ENCODE measurements at places on chromosomes 7 and 10.

- DNase-seq = no peak
Measured at GRCh38 chr10:102431452-102432124, 786 bp downstream of the CUEDC2 start.

DNA sequence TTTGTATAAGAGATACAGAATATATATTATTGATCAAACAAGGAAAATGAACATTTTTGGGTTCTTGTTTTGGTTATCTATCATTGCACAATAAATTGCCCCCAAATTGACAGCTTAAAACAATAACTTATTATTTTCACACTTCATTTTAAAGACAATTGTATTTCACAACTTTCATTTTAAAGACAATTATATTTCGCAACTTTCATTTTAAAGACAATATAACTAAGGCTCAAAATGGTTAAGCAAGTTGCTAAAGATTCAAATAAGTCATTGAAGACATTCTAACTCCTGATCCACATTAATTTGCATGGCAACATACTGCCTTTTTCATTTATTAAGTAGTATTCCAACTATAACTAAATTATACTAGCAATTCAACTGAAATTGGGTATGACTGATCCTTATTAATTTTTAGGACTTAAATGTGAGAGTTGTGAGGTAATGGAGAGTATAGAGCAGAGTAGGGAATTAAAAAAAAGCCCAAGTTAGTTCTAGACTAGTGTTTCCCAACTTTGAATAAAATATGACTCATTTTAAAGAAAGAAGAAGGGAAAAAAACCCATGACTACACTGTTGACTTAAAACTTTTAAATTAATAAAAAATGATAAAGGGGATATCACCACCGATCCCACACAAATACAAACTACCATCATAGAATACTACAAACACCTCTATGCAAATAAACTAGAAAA is 9.9 kb upstream of the STEAP2 start:
- DNase-seq = no peak

- DNase-seq = no peak
Measured at GRCh38 chr10:89504691-89505090, 30.7 kb downstream of the SLC16A12 start.

DNA sequence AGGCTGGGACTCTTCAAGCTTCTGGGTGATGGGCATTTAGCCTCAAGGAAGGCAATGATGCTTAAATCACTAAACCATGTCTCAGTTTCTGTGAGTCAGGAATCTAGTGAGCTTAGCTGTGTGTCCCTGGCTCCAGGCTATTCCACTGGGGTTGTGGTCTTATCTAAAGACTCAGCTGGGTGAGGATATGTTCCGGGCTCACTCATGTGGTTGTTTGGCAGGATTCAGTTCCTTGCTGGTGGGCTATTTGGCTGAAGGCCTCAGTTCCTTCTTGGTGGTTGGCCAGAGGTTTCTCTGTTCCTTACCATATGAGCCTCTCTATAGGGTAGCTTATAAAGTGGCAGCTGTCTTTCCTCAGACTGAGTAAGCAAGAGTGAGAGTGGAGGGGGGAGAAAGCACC is 12.0 kb downstream of the EVX1 start:
- no peak for DNase-seq

DNA sequence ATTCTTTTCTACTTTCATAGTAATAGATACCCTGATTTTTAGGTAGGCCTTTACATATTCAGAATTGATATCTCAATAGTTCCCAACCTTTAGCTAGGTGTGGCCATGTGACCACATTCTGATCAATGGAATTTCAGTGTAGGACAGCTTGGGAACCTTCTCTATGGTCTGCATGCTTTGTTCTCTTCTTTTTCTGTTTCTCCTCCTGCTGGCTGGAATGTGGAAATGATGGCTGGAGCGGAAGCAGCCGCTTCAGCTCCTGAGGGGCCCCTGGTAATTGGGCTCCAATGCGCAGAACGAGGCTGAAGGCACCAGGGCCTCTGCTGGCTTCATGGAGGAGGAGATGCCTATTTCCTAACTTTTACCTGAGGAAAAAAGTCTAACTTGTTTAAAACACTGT is 152.6 kb downstream of the ZMYND11 start:
- no peak for DNase-seq

DNA sequence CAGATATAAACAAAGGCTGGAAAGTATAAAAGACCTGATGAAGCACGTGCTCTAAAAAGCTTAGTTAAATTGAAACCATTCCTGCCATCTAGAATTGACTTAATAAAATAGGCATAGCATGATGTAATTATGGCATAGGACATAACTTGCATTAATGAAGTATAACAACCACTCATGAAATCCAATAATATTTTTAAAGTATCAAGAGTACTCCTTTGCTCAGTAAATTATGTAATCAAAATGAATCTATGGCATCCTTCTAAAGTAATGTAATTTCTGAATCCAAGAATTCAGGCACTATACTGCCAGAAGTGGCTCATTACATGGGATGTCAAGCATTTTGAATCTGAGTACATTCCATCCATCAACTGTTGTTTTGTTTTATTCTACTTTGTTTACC is 548.5 kb upstream of the NRP1 start:
- DNase-seq = no peak

GRCh38 chr10:132784866-132785722 is 853 bp downstream of the NKX6-2 start:
- DNase-seq = no peak

GRCh38 chr7:55087521-55087961 is 68.7 kb downstream of the EGFR start:
- DNase-seq = no peak

DNA sequence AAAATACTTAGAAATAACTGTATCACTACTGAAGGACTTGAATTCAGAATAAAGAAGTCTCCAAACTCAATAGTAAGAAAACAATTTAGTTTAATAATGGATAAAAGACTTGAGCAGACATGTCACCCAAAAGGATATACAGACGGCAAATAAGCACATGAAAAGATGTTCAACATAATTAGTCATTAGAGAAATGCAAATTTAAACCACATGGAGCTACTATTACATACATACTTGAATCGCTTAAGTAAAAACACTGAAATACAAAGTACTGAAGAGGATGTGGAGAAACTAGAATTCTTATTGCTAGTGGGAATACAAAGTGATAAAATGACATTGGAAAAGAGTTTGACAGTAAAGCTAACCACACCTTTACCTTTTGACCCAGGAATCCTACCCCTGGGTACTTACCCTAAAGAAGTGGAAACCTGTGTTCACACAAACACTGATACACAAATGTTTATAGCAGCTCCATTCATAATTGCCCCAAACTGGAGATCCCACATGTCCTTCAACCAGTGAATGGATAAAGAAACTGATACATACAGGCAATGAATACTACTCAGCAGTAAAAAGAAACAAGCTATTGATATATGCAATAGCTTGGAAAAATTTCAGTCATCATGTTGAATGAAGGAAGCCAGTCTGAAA is 54.3 kb upstream of the NFKB2 start:
- no peak for DNase-seq

- peak; percentile 25 for DNase-seq
Measured at GRCh38 chr10:80356563-80356988, at the start of the genes DYDC1 and DYDC2. DYDC1 (minus strand) TSS chr10:80356755; CDS start chr10:80352601, 4,154 bp downstream. DYDC2 (plus strand) TSS chr10:80356781; CDS start chr10:80362444, 5,663 bp downstream.

DNA sequence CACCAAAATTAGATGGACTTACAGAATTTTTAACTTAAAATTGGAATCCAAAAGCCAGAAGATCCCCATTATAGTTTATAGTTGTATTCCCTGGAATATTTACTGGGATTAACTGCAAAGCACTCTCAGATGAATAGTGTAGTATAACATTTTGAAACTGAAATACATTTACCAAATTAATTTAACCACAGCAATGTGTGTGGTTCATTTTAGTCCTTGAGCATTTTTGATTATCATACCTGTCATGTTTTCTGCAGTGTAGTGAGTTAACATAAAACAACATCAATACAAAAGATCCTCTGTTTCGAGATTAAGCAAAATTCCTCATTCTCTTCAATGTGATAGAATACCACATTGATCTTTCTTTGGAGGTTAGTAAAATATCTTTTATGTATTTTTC is 3.7 kb downstream of the VIM start:
- DNase-seq = no peak

- DNase-seq = no peak
Measured at GRCh38 chr10:93567277-93568104, 1.0 kb downstream of the FFAR4 start.

- no peak for DNase-seq
Measured at GRCh38 chr7:151736403-151736909, 140.5 kb downstream of the PRKAG2 start.

DNA sequence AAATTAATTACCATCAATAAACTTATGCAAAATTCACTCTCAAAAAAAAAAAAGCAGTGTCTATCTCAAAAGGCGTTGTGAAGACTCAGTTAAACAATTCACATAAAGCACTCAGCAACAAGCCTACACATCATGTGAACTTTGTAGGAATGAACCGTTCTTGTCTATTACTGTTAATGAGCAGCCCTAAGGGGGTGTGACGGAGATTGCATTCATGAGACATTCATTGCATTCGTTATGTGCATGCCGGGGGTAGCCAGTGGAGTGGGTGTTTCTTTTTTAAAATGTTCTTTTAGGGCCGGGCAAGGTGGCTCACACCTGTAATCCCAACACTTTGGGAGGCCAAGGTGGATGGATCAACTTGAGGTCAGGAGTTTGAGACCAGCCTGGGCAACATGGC is 193.0 kb downstream of the PRPF18 start:
- DNase-seq = no peak

DNA sequence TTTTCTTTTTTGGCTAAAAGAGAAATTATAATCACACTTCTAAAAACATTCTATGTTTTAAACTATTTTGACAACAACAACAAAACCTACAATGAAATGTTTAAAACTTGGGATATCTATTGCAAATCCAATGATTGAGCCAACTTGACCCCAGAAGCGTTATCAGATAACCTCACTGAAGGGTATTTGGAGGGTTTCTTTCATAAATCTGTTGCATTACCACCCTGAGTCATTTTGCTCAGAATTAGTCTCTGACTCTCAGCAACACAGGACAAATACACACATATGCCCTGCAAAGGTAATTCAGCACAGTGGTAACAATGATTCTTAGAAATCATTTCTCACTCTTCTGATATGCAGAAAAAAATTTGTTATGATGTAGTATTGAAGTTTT is 2.3 kb upstream of the COL1A2 start:
- DNase-seq = no peak

DNA sequence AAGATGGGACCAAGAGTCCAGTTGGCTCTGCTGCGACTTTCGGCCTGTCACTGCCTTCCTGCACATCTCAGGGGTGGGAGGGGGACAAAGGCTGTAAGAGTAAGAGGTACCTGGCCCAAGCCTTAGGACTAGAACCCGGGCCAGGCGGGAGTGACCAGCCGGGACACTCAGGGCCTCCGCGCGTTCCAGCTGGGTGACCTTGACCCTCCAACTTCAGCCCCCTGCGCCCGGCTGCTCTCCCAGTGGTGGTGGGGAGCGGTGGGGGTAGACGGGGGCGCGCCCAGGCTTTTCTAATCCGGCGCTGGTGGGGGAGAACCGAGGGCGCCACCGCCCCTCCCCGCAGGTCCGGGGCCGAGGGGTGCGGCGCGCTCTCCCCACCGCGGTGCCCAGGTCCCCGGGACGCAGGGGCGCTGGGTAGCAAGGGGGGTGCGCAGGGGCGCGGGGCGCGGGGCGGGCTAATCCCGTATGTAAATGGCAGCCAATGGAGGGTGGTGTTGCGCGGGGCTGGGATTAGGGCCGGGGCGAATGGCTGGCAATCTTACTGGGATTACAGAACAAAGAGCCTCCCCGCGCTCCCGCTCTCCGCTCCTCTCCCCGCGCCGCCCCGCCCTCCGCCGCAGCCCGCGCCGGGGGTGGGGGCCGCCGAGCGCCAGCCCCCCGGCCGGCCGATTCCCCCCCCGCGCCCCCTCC is at the start of gene GTF2IRD1:
Gene GTF2IRD1 (plus strand): TSS at position 585 of the 690 bp plus-strand sequence. CDS start 54,175 bp downstream, outside the sequence.
- DNase-seq = peak; percentile 52

GRCh38 chr10:71667387-71667752 is 52.2 kb downstream of the C10orf105 start:
- no peak for DNase-seq

DNA sequence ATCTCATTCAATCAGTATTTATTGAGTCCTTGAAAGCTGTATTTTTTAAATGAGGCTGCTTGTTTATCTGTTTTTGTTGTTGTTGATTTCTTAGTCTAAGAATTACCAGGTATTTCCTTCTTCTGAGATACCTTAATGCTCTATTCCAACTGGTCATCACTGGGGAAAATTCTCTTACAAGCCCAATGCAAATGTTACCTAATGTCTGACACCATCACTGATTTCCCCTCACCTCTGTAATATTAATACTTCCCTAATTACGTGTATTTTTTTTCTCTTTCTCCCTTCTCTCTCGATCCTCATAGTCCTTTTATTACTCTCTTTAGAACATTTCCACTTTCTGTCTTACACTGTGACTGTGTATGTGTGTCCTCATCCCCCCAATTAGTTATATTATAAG is 13.9 kb downstream of the HDAC9 start:
- DNase-seq = no peak

DNA sequence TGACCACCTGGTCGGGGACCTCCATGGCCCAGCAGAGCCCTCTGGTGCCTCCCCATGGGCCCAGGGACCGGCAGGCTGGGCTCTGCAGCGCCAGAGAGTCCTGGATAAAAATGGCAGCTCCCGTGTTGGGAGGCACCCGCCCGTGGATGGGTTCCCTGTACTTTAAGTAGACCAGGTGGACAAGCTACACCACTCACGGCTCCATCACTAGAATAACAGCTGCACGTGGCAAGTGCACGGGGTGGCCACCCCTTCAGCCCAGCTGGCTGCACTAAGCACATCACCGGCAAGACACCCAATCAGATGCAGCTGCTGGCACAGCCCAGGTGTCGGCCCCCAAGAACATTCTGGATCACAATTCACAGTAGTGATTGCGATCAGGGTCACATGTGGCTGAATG is 69.8 kb downstream of the DIP2C start:
- no peak for DNase-seq

GRCh38 chr10:72946963-72947362 is 7.6 kb downstream of the PLA2G12B start:
- DNase-seq = no peak

GRCh38 chr10:48634198-48634983 is 29.5 kb upstream of the ARHGAP22 start:
- DNase-seq = no peak

Measured in stimulated activated CD4-positive, alpha-beta T cell treated with anti-CD3 and anti-CD28 coated beads, Interleukin-4, amount 100 ng/mL, for 1 hour (primary cell).